NCI-H1436 treated with DMSO at 0.1 percent for 48 hours (cell line): ENCODE measurements at places on chromosomes 16 and 17.

DNA sequence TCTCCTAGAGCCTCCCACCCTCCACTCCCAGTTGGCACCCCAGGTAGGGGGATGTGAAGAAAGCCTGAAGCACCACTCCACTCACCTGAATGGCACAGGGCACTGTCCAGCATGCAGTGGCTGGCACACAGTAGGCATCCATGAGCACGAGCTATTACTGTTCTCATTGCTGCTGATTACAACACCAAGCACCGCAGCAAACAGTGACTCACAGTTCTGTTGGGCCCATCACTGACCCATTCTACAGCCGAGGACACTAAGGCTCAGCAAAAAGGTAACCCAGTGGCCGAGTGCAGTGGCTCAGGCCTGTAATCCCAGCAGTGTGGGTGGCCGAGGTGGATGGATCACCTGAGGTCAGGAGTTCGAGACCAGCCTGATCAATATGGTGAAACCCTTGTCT lies 2.7 kb downstream of the ZSCAN10 start:
- DNase-seq: no peak

- no peak for DNase-seq
Measured at GRCh38 chr16:27803775-27804549, 254.0 kb downstream of the KATNIP start.

DNA sequence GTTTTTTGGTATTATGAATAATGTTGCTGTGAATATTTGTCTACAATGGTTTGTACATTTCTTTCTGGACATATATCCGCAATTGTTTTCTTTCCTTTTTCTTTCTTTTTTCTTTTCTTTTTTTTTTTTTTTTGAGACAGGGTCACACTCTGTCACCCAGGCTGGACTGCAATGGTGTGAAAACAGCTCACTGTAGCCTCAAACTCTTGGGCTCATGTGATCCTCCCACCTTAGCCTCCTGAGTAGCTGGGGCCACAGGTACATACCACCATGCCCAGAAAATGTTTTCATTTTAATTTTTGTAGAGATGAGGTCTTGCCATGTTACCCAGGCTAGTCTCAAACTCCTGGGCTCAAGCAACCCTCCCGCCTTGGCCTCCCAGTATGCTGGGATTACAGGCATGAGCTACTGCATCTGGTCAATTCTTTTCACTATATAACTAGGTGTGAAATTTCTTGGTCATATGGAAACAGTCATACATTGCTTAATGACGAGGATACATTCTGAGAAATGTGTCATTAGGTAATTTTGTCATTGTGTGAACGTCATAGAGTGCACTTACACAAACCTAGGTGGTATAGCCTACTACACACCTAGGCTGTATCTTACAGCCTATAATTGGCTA lies 15.2 kb downstream of the IL21R start:
- no peak for DNase-seq

DNA sequence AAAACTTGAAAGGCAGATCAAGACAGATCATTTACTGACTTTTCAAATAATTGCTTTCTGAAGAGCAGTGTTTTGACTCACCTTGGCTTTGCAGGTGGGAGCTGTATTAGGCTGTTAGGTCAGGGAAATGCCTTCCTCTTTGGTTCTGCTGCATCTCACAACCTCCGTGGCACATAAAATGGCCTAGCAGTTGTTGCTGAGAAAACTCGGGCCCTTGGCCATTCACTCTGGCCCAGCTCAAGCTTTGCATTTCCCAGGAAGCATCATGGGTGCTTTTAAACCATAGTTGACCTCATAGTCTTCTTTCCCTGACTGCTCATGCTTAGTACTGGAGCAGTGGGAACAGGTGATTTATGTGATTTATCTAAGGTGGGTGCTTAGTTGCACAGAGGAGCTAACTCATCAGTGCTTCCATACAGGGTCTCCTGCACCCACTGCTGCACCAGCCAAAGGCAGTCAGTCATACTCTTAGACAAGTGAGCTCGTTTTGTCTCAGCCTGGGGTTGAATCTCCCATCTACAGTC lies 83.6 kb downstream of the KSR1 start:
- no peak for DNase-seq

GRCh38 chr17:50370052-50370451 lies 2.9 kb downstream of the MRPL27 start:
- DNase-seq: no peak

DNA sequence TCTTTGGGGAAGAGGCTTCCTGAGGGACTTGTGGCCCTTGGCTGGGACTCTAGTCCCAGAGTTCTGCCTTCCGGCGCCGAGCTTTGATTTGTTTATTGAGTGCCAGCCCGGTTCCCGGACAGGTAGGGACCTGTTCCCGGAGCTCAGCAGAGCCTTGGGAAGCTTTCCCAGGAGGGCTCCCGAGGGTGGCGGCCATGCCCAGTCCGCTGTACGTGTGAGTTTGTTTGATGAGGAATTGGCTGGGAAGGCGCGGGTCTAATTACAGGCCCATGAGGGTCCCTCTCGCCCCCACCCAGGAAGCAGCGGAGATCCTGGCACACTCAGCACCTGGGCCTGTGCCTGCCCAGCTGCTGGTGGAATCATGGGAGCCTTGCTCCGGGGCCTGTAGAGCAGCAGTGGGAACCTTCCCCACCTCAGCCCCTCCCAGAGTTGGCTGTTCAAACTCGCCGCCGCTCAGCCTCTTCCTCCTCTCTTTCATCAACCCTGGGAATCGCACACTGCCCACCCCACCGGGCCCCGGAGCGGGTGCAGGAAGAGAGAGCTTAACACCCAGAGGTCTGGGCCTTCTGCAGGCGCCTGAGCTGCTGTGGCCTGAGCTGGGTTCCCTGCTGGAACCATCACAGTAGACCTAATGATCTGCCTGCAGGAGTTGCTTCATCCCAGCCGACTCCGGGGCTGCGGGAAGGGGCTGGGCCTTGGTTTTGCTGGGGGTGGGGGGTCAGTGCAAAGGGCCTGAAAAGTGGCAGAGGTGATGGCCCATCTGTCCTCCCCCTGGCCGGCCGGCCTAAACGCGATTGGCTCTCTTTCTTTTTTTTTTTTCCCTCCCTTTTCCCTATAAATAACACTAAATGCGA lies 313.7 kb downstream of the SEC14L1 start:
- DNase-seq: no peak

GRCh38 chr17:60141111-60142018 lies 8.4 kb upstream of the CA4 start:
- no peak for DNase-seq

DNA sequence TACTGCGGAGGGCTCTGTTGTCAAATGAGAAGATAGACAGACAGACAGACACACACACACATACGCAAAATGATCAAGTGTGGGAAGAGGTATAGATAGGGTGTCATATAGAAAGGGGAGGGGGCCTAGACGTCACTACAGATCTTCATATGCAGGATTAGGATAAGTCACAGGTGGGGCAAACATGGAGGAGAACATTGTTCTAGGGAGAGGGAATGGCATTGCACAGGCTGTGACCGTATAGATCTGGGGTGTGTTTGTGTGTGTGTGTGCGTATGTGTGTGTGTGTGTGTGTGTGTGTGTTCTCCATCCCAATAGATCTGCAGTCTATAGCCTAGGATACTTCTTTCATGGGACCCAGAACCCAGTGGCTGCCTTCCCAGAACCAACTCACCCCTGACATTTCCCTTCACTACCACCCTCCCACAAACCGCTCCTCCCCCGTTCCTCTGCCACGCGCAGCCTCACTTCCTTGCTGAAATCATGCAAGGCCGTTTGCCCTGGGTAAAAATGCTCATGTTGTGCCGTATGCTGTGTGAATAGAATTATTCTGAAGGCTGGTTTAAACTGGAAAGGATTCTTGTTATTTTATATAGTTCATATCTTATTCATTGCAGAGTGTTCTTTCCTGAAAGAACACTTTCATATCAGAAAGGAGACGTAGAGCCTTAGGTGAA lies 50.5 kb upstream of the CCL1 start:
- no peak for DNase-seq

- DNase-seq: no peak
Measured at GRCh38 chr17:75818326-75818885, 25.8 kb downstream of the UNC13D start.

DNA sequence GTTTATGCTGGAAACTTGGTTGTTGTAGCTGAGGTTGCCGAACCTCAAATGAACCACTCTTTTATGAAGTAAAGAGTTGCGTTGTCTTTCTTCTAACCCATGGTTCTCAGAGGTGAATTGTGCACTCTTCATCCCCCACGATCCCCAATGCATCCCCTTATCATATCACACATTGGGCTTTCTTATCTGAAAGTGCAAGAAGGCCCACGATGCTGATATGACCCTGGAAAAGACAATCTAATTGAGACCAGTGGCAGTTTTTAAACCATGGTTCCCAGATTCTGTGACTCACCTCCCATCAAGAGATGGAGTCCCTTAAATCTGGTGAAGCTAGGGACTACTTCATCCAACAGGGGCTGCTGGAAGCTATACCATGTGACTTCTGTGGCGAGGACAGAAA lies 156.3 kb upstream of the IRX3 start:
- DNase-seq: no peak

DNA sequence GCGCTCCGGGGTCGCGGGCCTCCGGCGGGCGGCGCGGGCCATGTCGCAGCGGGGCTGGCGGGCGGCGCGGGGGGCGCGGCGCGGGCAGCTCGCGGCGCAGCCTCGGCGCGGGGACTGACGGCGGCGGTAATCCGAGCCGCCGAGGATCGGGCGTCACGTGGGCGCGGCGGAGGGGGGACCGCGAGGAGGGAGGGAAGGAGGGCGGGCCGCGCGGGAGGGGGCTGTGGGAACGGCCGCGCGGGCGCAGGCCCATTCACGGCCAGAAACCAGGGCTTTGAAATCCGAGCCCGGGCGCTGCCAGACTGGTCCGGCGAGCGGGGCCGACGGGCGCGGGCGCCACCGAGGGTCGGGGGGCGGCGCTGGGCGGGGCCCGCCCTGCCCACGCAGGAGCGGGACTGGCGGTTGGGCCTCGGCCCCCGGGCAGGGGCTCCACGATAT lies at the start of gene MTSS2:
TSS of gene MTSS2 (minus strand) at position 116 of the 438 bp plus-strand sequence. CDS start 262 bp downstream, outside the sequence.
- peak; percentile 34 for DNase-seq

DNA sequence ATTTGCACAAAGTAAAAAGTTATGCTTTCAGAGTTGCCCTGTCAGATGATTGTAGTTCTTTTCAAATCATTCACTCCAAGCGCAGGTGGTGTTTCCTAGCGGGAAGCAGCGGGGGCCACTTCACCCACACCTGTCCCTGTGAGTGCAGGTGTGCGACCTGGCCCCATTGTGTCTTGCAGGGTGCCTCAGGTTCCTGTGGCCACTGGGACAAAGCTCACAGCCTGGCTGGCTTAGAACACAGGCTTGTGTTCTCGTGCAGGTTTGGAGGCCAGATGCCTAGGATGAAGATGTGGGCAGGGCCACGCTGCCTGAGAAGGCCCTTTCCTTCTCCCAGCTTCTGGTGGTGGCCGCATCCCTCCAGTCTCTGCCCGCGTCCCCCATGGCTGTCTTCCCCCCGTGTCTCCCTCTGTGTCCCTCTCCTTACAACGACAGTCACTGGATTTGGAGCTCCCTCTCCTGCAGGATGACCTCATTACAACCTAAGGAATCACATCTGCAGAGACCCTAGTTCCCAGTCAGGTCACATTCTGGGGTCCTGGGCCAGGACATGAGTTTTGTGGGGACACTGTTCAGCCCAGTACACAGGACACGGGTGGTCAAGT lies 90.5 kb downstream of the NPIPB11 start:
- no peak for DNase-seq

DNA sequence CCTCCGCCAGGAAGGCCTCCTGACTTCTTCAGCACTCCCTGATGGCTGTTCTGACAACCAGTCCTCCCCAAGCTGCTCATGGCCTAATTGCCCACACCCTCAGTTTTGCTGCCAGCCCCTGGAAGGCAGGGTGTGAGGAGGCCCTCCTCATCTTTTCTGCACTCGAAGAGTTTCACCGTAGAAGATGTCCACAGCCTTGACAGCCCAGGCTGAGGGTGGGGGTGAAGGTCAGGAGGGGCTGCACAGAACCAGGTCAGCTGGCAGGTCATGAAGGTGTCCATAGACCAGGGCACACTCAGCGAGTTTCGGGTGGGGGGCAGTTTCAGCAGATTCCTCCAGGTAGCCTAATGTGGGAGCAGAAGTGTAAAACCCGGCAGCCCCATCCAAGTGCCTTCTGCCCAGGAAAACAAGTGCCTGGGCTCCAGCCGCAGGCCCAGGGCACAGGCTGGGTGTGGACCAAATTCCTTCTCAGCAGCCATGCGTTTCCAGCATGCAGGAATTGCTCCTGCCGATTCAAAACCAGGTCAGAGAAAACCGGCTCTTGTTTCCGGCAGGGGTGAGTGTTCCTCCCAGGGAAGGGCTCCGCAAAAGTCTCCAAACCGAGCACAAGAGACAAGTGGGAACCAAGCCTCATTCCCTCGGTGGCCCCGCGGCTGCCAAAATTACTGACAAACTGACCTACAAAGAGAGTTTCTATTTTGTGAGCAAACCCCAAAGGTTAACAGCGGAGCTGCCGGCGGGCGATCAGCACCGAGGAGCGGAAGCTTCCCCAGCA lies 228.8 kb downstream of the C16orf78 start:
- DNase-seq: no peak

DNA sequence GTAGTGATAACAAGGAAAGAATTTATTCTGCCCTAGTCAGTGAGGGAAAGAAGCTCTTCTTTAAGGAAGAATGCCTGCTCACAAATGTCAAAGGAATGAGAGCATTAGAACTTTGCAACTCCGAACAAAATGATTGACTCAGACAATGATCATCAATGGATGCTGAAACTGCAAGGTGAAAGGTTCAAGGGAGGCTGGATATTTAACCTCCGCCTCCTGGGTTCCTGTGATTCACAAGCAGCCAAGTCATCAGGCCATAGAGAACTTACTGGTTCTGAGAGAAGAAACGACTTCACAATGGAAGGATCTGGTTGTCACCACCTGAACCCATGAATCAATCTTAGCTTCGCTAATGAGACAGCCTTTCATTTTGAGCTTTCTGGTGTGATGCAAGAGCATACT lies 16.0 kb upstream of the SCNN1B start:
- no peak for DNase-seq

DNA sequence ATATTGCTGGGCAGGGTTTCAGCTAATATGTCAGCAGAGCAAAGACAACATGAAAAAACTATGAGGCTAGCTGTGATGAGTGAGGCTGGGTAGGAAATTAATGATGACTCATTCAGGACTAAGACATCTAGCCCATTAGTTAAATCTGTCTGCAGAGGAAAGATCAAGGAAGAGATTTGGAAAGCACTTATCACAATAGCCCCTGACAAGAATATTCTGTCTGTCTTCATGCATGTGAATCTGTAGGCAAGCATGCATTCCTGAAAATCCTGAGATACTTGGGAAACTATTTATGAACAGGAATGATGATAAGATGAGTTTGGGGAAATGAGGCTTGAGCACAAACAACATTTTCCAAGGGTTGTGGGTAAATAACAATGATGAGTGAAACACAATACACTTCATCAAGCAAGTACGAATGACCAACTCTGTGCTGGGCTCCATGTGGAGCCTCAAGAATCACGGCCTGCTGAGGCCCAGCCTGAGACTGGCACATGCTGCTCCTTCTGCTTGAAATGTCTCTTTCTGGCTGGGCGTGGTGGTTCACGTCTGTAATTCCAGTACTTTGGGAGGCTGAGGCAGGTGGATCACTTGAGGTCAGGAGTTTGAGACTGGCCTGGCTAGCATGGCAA lies 96.5 kb upstream of the ASIC2 start:
- no peak for DNase-seq
